GM12878 (cell line): ENCODE measurements at places on chromosomes 16 and 17. TPM values are rescaled to one million over a fixed set of nuclear protein-coding genes. Genes with fewer than 3 reads are reported as not detected.

GRCh38 chr16:3861808-3862451 is 18.6 kb downstream of the CREBBP start:
- peaks cover 52% of the 10 kb centered on the region for H3K4me1 ChIP-seq
- H3K36me3 ChIP-seq = no peaks in the 10 kb centered on the region
- peak overlapping the region; percentile 0; the same call in 1 of the 2 replicates for H3K27ac ChIP-seq
- no peak overlapping the region for H3K4me3 ChIP-seq

GRCh38 chr17:44338702-44339101 is 6.4 kb upstream of the GRN start:
- no peak for DNase-seq
- H3K27ac ChIP-seq = no peak overlapping the region
- H3K36me3 ChIP-seq = no peaks in the 10 kb centered on the region
- no peaks in the 10 kb centered on the region for H3K27me3 ChIP-seq
- no peaks in the 10 kb centered on the region for H3K4me1 ChIP-seq

DNA sequence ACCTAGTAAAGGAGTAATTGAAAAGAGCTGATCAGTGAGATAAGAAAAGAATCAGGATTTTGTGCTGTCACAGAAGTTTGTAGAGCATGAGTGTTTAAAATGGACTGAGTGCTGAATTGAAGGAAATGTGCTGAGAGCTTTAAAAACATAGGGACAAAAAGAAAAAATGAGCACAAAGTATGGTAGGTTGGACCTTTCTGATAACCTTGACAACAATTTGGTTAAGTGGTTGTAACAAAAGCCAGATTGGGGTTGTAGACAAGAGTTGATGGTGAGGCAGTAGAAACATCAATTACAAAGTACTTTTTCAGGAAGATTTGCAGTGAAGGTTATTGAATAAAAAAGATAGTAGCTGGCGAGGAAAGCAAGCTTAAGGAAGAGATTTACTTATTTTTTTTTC is 674.7 kb upstream of the KIF2B start:
- DNase-seq = no peak
- no peaks in the 10 kb centered on the region for H3K4me1 ChIP-seq
- no peak overlapping the region for H3K4me3 ChIP-seq
- no peak overlapping the region for H3K27ac ChIP-seq
- no peaks in the 10 kb centered on the region for H3K27me3 ChIP-seq
- H3K36me3 ChIP-seq = no peaks in the 10 kb centered on the region

GRCh38 chr16:3816326-3816725 is 64.2 kb downstream of the CREBBP start:
- H3K27ac ChIP-seq = no peak overlapping the region
- H3K4me3 ChIP-seq = no peak overlapping the region
- no peaks in the 10 kb centered on the region for H3K27me3 ChIP-seq
- no peak for DNase-seq

GRCh38 chr16:10756574-10756973 is 12.9 kb downstream of the NUBP1 start:
- peaks cover 21% of the 10 kb centered on the region for H3K4me1 ChIP-seq
- no peak overlapping the region for H3K4me3 ChIP-seq
- H3K27ac ChIP-seq = no peak overlapping the region
- H3K36me3 ChIP-seq = peaks cover 35% of the 10 kb centered on the region

GRCh38 chr16:35730251-35730650 is 2270.8 kb downstream of the TP53TG3F start:
- no peak for DNase-seq
- no peak overlapping the region for H3K4me3 ChIP-seq
- H3K36me3 ChIP-seq = no peaks in the 10 kb centered on the region
- no peaks in the 10 kb centered on the region for H3K4me1 ChIP-seq

DNA sequence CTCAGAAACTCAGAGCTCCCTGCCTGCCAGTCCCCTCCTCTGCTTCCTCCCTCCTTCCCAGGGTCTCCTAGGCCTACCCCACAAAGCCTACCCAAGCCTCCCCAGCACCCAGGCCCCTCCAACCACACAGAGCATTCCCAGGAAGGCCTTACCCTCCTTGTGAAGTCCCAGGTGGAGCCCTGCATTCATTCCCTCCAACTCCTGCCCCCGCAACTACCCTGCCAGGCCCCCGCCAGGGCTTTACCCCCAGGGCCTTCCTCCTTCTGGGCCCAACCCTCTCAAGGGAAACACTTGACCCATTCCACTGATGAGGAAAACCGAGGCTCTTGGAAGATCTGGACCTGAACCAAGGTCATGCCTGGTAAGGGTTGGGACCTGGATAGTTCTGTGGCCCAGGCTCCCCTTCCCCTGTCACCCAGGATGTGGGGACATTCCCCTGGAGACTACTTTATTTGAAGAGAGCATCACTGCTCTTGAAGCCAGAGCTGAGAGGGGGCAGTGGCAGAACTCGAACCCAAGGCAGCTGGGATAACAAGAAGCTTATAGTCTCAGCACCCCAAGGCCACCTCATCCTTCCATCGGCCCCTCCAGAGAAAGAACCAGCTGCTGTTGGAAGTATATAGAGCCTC is 12.5 kb downstream of the PLLP start:
- H3K4me1 ChIP-seq = no peaks in the 10 kb centered on the region
- DNase-seq = no peak
- H3K27ac ChIP-seq = no peak overlapping the region
- no peaks in the 10 kb centered on the region for H3K27me3 ChIP-seq
- H3K36me3 ChIP-seq = no peaks in the 10 kb centered on the region

DNA sequence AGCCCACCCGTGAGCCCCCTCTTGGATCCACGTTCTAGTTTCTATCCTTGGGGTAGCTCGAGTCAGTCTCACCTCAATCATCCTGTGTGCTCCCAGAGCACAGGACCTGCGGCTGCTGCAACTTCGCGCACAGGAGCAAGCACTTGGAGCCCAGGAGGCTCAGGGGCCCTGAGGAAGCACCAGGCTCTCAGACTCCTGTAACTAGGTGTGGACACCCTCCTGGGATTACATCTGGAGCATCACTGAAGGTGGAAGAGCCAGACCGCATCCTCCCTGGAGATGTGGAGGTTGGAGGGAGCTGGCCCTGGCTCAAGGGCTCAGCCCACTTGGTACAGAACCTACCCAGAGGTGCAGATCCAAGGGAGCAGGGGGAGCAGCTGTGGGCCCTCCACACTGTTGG is 2.7 kb downstream of the HBQ1 start:
- H3K36me3 ChIP-seq = peaks cover 4% of the 10 kb centered on the region
- no peak for DNase-seq
- no peak overlapping the region for H3K4me3 ChIP-seq

- H3K27me3 ChIP-seq = no peaks in the 10 kb centered on the region; the same call in 1 of the 2 replicates
- no peaks in the 10 kb centered on the region for H3K4me1 ChIP-seq
- no peak for DNase-seq
- no peaks in the 10 kb centered on the region for H3K36me3 ChIP-seq
Observed at GRCh38 chr16:56341656-56342399, 83.5 kb downstream of the AMFR start.

DNA sequence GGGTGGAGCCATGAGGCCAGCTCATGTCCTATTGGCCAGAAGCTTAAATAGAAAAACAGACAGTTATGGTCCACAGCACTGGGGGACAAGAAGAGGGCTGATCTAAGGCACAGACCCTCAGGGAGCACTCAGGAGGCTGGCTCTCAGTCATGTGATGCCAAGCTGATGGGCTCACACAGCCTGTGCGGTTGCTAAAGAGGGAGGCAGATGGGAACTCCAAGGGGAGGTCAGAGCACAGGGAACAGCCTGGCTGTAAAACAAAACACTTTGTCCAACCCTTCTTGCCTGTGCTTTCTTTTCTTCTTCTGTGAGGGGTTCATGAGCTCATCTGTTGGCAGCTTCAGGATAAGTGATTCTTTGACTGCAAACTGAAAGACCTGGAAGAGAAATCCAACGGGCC is 27.2 kb downstream of the CNTNAP1 start:
- no peaks in the 10 kb centered on the region for H3K27me3 ChIP-seq
- H3K4me1 ChIP-seq = peaks cover 22% of the 10 kb centered on the region
- no peak for DNase-seq
- H3K36me3 ChIP-seq = peaks cover 13% of the 10 kb centered on the region

- H3K4me1 ChIP-seq = peaks cover 15% of the 10 kb centered on the region
- H3K4me3 ChIP-seq = no peak overlapping the region
- no peaks in the 10 kb centered on the region for H3K36me3 ChIP-seq
- no peaks in the 10 kb centered on the region for H3K27me3 ChIP-seq
- no peak overlapping the region for H3K27ac ChIP-seq
- no peak for DNase-seq
Observed at GRCh38 chr17:40479754-40480480, 21.5 kb downstream of the TNS4 start.

- DNase-seq = no peak
- H3K36me3 ChIP-seq = no peaks in the 10 kb centered on the region
- H3K27ac ChIP-seq = no peak overlapping the region
- H3K4me3 ChIP-seq = no peak overlapping the region
- no peaks in the 10 kb centered on the region for H3K4me1 ChIP-seq
- H3K27me3 ChIP-seq = no peaks in the 10 kb centered on the region; the same call in 1 of the 2 replicates
Observed at GRCh38 chr17:81380131-81380530, 15.1 kb upstream of the BAHCC1 start.

The BCAR1 gene
- 1.8 and 2.8 TPM in 2 replicates for polyA plus RNA-seq

The CDRT15 gene
- 0.33 TPM in 1 of 2 replicates, not detected in the other for polyA plus RNA-seq

The CCDC200 gene
- polyA plus RNA-seq = 3.2 and 3.9 TPM in 2 replicates

The HYDIN gene
- polyA plus RNA-seq = 0.30 TPM in 1 of 2 replicates, not detected in the other

The CDH15 gene
- polyA plus RNA-seq = not detected in 2 replicates

The CACNG1 gene
- not detected in 2 replicates for polyA plus RNA-seq

The MYH1 gene
- not detected in 2 replicates for polyA plus RNA-seq

The DHRS7C gene
- not detected in 2 replicates for polyA plus RNA-seq

The SPAG5 gene
- 167 and 171 TPM in 2 replicates for polyA plus RNA-seq

The EMP2 gene
- 7.6 and 10.4 TPM in 2 replicates for polyA plus RNA-seq
